ENCODE measurements at places on chromosomes 5 and 9.

- DNase-seq = no peak
Observed at GRCh38 chr5:104018299-104018698, 455.7 kb upstream of the NUDT12 start.

DNA sequence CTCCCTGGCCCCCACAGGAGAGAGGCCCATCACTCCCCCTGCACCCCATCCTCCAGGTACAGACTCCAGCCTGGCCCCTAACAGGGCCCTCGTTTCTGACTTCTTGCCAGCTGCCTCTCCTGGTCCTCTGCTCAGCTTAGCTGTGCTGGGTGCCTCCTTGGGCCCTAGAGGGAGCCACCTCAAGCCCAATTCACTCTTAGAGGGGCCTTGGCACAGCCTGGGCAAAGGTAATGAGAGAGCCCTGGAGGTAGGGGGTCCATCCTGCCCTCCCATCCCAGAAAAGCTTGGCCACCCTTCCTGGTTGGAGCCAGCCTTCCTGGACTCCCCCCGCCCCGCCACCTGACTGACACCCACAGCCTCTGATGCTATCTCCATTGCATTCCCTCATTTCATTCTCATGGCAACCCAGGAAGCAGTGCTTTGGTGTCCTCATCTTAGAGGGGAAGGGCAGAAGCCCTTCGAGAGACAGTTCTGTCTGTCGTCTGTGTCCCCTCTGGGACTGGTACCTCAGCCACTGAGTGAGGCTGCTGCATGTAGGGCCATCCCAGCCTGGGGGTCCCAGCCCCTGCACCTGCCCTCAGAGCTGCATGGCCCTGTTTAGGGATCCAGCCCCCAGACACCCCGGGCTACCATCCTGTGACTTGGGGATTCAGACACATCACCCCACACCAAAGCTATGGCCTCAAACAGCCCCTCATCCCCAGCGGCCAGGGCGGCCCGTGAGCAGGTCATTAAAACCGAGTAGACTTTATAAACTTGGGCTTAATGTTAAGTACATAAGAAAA is 95.5 kb downstream of the BARX1 start:
- DNase-seq = no peak

GRCh38 chr9:126483468-126484073 is 130.2 kb upstream of the LMX1B start:
- no peak for DNase-seq

DNA sequence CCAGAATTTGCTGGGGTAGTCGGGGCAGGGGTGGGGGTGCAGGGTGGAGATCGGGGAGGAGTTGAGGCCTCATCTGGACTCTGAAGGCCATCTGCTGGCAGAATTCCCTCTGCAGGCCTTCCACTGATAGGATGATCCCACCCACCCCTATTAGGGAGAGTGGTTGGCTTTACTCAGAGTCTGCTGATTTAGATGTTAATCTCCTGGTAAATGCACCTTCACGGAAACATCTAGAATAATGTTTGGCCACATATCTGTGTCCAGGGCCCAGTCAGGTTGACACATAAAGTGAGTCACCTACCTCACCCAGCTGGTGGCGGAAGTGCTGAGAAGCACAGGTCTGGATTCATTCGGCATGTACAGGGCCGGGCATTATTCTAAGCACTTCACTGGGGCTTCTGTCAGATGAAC is 50.0 kb downstream of the DAPK1 start:
- no peak for DNase-seq

GRCh38 chr9:82938426-82939218 is 124.3 kb downstream of the RASEF start:
- DNase-seq = no peak

DNA sequence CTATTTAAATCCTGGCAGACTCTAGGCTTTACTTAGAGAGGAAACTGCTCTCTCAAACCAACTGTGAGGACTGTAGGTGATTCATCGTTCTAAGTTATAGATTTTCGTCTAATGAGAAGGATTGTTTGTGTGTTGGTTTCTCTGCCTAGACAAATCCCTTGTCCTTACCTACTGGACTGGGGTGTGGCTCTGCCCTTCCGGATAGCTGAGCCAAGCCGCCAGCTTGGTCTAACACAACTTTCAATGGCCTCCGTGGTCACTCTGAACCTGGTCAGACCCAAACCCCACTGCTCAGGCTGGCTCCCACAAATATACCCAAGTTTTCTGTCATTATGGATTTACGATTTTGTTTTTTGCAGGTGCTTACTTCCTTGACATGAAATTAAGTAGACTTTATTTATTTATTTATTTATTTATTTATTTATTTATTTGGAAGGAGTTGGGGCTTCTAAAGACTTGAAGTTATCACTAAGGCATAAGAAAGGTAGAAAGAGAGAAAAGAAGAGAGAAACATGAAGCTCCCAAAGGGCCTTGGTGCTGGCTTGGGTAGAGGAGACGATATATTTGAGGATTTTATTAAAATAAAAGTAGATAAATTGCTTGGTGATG is 19.0 kb downstream of the CARTPT start:
- DNase-seq = no peak

- no peak for DNase-seq
Observed at GRCh38 chr9:37100327-37100726, 20.0 kb upstream of the ZCCHC7 start.

DNA sequence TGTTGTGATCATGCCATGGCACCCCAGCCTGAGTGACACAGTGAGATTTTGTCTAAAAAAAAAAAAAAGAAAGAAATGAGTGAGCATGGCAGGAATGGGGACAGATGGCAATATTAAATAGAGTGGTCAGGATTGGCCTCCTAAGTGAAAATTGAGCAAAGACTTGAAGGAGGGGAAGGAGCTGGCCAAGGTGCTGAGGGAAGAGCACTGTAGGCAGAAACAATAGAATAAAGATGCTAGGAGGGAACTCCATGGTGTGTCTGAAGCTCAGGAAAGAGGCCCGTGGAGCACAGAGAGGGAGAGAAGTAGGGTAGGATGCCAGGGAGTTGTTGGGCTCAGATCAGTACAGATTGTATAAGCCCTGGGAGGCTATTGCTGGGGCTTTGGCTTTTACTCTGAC is 64.4 kb upstream of the PCAT7 start:
- DNase-seq = no peak

DNA sequence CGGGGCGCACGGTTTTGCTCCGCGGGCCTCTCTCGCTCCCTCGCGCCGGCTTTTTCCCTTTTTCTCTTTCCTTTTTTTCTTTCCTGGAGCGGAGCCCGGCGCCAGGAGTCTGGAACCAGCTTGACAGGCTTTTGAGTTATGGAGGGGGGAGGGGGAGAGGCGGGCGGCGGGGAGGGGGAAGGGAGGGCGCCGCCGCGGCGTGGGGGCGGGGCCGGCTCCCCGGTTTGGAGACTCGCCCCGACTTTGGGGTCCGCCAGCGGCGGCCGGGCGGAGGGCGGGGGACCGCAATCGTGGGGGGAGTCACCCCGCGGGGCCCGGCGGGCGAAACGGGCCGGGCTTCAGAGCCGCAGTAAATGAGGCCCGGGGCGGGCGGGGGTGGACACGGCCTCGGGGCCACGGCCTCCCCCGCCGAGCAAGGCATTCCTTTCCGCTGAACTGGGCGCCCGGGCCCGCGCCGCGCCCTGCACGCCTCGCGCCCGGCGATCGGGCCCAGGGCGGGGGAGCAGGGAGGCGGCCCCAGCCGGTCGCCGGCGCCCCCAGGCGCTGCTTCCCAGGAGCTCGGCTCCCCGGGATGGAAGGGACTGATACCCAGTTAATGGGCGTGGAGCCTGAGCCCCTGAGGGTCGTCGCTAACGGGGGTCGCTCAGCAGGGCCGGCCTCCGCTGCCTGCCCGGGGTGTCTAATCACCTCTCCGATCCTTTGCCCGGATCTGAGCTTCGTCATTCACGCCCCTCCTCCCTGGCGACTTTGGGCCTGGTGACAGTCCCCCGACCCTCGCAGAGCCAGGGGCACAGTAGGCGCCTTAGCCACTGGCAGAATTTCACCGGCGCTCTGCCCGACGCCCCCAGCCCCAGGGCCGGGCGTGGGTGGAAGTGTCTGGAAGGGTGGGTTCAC is 138.1 kb downstream of the C9orf50 start:
- DNase-seq = peak; percentile 95

DNA sequence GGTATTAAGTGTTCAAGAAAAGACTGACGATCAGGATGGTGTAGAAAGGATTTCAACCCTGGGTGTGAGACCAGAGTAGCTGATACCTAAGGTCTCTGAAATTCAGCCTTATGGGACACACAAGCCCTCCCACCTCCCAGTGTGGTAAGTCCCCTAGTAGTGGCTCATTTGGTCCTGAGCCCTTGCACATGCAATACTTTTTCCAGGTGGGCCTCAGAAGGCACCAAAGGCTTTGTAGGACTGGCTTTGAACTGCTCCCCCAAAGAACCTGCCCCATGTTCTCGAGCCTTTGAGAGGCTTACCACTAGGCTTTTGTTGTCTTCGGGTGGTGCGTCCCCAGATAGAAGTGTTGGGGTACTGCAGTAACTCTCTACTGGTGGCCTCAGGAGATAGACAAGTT is 803 bp downstream of the GARIN3 start:
- no peak for DNase-seq

DNA sequence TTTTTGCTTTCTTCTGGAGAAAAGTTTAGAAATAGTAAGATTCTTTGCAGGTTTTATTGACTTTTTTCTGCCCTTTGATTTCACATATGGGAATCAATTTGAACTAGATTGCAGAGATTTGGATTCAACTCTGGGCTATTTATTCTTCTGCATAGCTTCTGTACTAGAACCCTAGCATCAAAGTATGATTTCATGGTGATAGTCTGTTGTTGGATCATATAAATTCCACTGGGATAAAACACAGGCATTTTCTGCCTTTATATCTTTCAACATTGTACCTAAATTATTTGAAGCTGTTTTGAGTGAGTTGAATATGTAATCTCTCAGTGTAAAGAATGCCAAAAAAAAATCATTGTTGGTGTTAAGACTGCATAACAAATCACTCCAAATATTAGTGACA is 458.4 kb upstream of the MPDZ start:
- DNase-seq = no peak

DNA sequence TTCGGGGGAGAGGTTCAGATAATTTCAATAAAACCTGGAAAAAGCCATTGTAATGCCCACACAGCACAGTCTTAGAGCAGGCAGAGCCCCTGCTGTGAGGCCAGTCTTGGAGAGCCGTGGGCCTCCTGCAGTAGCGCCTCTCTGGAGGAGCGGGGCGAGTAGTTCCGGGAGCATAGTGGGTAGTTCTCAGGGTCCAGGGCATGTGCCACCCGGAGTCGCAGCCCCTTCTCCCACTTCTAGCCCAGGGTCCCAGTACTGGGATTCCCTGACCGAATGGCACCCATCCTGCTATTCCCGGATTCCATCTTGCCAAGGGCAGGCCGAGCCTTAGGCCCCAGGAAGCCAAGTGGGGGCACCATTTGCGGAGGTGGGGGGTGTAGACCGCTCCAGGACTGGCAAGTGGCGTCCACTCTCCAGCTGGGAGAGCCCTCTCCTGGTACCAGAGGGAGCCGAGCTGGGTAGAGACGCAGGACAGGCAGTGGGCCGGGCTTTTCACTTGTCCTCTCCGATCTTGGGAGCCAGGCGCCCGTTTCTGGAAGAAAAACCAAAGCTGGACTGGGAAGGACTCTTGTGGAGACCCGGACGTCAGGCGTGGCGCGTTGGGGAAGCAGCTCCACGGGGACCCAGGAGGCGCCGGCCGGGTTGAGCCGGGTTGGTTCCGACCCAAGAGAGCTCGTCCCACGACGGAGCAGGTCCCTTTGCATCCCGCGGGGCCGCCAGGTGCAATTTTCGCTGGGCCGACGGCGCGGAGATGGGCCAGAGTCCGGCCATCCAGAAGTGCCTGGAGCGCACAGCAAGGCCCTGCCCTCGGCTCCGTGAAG is 12.1 kb downstream of the PROP1 start:
- DNase-seq = no peak

DNA sequence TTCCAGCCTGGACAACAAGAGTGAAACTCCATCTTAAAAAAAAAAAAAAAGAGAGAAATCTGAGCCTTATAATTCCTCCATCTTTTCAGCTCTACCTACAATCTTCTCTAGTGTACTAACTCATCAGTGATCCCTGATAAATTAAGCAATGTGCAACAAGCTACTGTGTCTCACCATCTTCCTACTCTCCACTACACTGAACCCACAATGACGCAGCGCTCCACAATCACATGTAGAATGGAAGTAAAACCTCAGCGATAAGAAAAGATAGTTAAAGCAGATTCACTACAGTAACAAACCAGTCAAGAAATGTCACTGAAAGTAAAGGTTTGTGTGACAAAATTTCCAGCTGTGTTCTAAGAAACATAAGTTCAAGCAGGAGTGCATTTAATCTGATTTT is 13.5 kb downstream of the ABCA1 start:
- no peak for DNase-seq

- DNase-seq = no peak
Observed at GRCh38 chr5:162128117-162128516, 60.5 kb downstream of the GABRG2 start.

- peak; percentile 46 for DNase-seq
Observed at GRCh38 chr5:106489004-106489403, 1181.7 kb downstream of the EFNA5 start.

GRCh38 chr5:126066836-126067235 is 356.4 kb upstream of the GRAMD2B start:
- no peak for DNase-seq

DNA sequence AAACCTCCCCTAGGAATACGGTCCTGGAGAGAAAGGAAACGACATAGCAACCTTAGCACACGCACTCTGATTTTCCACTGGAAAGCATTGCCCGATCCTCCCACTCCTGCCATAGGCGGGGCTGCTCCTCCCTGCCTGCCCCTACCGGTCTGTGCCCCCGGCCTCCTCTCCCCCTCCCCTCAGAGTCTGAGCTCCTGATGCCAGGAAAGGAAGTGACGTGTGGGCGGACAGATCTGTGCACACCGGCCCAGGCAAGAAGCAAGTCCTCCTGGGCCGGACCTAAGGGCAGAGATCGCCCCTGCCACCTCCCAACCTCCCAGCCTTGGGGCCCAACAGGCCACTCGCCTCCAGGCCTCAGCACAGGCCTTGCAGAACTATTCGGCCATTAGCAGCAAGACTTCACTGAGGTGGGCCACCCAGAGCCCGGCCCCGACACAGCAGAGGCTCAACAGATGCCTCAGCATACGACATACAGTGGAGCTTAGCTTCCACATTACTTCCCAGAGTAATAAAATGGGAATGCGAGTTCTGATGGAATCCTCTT is 7.2 kb downstream of the NINJ1 start:
- DNase-seq = no peak

DNA sequence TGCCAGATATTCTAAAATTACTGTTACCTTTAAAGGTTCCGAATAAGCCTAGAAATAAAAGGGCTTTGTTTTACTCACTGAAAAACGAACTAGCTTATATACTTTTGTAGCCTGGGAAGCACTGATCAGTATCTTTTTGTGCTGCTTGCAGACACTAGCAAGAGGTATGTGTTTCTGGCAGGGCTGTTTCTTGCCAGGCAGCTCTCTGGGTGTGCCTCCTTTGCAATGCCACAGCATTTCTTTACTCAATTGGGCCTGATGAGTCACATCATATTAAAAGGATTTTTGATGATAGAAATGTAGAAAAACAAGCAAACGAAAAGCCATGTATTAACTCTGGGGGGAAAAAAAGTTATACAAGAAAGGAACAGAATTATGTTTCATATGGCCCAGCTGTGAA is 35.6 kb downstream of the CD180 start:
- peak; percentile 65 for DNase-seq

DNA sequence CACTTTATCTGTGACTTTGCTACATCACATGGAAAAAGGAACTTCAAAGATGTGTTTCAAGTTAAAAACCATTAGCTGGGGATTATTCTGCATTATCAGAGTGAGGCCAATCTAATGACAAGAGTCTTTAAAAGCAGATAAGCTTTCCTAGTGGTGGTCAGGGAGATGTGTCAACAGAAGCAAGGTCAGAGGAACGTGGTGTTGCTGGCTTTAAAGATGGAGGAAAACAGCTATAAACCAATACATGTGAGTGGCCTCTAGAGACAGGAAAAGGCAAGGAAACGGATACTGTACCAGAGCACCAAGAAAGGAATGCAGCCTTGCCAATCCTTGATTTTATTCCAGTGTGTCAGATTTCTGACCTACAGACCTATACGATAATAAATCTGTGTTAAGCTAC is 204.2 kb downstream of the TAF11L14 start:
- DNase-seq = peak; percentile 27
